ENCODE measurements at places on chromosomes 7 and 10.

- DNase-seq = peak; percentile 73
Measured at GRCh38 chr10:1109795-1110673, 53.8 kb downstream of the WDR37 start.

DNA sequence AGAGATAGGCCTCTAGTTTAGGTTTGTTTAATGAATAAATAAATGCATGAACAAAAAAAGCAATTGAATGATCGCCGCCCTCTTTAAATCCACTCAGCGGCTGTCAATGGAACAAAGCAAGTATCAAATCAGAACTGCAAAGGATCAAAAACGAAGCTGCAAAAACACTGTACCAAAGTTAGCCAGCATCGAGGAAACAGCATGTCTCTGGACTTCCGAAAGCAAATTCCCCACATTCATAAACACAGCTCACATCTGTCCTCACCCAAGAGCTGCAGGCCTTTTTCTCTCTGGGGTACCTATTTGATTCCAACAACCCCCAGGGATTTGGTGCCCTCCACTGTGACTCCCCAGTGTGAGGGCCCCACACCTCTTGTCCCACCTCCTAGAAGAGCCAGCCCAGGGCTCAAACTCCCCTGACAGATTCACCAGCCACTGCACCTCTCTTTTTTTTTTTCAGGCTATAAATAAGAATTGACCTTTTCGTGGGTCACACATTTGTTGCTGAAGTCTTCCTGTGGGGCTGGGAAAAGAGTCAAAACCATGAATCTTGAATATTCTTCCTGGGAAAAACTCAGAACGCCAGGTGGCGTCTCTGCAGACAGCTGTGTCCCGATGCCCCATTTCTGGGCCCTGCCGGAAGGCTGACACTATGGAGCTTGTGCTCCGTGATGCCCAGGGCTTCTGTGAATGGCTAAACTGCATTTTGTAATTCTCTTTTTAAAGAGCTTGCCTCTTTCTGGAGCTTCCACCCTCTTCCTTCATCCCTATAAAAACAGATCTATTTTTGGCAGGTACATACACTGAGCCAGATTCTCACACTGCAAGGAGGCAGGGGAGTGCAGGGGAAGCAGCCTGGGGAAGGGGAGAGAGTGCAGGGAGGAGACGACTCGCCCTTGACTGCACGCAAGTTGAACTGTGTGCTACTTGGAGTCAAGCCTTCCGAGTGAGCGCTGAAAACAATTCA, 51.7 kb downstream of the HSPA12A start:
- no peak for DNase-seq

GRCh38 chr10:9636216-9636615, 1381.5 kb upstream of the CELF2 start:
- DNase-seq = no peak

GRCh38 chr7:73827567-73828106, 3.2 kb upstream of the CLDN4 start:
- DNase-seq = no peak

DNA sequence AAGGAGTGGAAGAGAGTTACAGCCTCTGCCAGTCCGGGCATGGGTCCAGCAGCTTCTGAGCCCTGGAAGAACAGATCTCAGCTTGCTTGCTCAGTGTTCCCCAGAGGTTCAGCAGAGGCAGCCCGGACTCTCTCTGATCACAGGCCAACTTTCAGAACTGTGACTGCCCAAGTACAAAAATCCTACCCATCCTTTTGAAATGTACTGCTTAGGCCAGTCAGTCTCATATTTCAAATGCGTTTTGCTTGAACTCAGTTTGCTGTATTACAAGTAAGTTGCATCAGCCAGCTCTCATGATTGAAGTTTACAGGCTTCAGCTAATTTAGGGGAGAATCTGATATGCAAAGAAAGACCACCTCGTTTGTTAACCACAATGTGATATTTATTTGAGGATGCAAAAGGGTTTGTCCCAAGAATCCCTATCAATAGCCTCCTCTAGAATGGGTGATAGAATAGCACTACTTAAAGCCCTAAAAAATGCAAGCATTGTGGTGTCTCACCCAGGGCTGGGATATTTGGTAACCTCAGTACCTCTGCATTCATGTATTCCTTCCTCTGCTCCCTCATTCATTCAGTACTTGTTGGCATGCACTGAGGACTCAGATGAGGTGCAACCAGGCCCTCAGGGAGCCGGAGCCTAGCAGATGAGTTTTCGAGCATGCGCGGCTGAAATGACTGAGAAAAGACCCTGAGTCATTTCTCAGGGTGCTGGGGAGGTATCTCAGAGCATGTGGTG, 7.0 kb downstream of the AIMP2 start:
- no peak for DNase-seq

Data from stimulated activated naive CD4-positive, alpha-beta T cell treated with Interleukin-2 at 50 U/mL for 16 hours (primary cell).